T-helper 22 cell (primary cell): ENCODE measurements at places on chromosomes 2 and 18.

- DNase-seq = no peak
These were observed 55.4 kb downstream of the MALT1 start for GRCh38 chr18:58726671-58727070.

DNA sequence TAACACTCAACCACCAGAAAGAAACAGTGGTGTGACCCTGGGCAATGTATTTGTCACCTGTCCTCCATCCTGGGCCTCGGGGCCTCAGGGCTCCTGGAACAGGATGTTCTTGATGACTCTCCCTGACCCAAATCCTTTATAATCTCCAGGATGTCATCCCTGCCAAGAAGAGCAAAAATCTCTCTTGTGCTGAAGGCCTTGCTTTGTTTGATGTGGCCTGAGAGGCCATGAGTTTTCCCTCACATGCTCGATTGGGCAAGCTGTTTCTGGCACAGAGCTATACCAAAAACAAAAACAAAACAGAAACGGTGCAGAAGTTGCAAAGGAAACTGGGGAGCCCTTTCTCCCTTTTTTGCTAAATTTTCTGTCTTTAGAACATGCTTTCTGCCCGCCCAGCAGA lies 35.7 kb upstream of the ST3GAL5 start:
- DNase-seq = no peak

- DNase-seq = no peak
These were observed 155.1 kb upstream of the FSHR start for GRCh38 chr2:49309461-49309860.

- no peak for DNase-seq
These were observed 16.0 kb upstream of the TSPYL6 start for GRCh38 chr2:54271843-54272627.

- DNase-seq = no peak
These were observed 7.6 kb upstream of the CHRNA1 start for GRCh38 chr2:174771631-174772471.

- DNase-seq = no peak
These were observed 38.6 kb downstream of the CABLES1 start for GRCh38 chr18:23173912-23174311.

GRCh38 chr18:56815926-56816325 lies 164.8 kb downstream of the WDR7 start:
- DNase-seq = no peak

DNA sequence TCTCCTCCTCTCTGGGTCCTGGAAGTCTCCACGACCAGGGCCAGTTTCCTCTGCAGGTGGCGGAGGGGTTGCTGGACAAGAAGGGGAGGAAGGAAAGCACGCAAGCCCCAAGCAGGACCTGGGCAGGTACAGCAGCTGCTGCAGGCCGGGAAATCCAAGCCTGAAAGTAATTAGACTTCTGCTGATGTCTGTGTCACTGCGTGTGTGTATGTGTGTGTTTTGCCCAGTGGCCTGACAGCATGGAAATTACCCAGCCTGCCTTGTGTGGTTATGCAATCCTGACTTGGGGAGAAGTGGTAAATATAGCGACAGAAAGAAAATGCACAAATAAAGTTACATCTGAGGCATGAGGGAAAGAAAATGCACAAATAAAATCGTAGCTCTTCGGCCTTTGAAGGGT lies 121.8 kb upstream of the ZBTB14 start:
- no peak for DNase-seq

GRCh38 chr2:33475224-33476130 lies 972 bp upstream of the RASGRP3 start:
- peak; percentile 61 for DNase-seq

DNA sequence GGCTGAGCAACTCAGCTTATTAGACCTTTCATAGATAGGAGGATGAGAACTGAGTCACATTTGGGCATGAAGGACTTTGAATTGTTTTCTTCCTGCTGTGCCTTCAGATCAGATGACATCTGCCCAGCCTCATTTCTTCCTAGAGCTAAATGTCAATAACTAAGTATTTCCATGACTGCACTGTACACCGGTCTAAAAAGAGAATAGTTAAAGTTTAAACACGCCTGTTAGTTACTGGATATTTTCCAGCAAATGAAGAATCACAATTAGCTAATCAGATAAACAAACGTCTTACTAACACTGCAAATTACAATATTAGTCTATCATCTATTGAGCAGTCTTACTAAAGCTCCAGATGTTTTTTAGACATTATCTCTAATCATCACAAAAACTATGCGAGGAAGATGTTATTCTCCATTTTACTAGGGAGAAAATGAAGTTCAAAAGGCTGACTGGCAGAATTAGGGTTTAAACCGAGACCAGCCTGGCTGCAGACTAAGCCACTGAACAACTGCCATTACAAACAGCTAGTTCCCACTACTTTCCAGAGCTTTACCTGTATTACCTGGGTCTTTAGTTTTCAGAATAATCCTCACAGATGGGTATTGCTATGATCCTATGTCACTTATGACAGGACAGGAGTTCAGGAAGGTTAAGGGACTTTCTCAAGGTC lies 69.4 kb upstream of the ZNF397 start:
- no peak for DNase-seq

DNA sequence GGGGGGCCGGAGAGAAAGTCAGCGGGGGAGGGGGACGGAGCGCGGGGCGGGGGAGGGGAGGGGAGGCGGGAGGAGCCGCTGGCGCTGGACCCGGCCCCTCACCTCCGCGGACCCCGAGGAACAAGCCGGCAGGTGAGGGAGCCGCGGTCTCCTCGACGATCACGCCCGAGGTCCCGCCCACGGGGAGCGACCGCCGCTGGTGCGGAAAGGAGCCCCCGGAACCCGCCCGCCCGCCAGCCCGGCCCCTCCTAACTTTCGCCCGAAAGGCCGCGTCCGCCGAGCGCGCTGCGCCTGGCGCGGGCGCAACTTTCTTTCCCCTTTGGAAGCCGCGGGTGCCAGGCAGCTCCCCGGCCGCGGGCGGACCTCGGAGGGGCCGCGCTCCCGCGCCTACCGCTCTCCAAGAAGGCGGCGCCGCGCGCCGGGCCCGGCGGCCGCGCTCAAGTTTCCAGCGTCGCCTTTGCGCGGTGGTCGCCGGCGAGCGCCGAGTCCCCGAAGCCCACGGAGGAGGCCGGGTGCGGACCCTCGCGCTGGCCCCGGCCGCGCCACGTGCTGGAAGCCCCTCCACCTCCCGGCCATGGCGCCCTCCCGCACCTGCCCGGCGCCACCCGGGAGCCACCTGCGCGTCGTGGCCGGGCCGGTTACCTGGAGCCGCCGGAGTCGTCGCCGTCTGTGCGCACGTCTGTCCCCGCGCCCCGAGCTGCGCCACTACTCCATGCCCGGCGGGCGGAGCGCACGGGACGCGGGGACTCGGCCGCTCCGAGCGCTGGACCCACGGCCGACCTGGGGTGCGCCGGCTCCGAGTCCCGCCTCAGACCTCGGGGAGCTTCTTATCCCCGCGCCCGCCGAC lies at the start of gene ALKAL2:
Gene ALKAL2 (minus strand): TSS at position 181 of the 847 bp plus-strand sequence. CDS start 256 bp downstream, outside the sequence.
- DNase-seq = no peak

DNA sequence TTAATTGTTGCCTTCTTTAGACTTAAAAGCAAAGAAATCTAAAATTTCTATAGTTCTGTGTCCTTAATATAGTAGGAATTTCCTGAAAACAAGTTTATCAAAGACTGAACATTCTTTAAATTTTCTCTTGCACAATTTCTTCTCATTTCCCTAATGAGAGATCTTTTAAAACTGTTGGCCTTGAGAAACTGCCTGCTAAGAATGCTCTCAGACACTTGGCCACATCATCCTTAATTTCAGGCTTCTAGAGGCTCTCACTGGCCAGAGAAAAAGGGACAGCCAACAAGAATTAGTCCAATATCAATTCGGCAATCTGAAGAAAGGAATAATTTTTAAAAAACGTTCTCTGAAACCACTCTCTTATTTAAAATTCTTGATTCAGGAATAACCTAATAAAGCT lies 167.0 kb upstream of the CREB1 start:
- DNase-seq = no peak

GRCh38 chr2:29014811-29015421 lies 33.8 kb downstream of the TOGARAM2 start:
- DNase-seq = peak; percentile 66

- no peak for DNase-seq
These were observed 73.6 kb downstream of the GTF3C3 start for GRCh38 chr2:196725882-196726281.

DNA sequence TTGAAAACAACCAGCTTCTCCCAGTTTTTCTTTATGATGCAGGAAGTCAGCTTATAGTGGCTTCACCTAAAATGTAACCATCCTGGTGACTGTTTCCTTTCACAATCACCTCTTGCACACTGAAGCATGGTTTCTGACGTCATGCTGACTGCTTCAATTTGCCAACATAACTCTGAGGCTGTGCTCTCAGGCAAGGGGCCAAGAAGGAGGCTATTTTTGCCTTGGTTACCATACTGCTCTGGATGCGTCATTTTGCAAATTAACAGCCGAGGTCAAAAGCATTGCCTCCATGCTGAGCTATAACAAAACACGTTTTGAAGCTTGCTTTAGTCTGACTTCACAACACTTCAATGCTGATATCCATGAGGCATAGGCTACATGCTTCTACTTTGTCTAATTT lies 397.8 kb downstream of the METTL4 start:
- DNase-seq = no peak

DNA sequence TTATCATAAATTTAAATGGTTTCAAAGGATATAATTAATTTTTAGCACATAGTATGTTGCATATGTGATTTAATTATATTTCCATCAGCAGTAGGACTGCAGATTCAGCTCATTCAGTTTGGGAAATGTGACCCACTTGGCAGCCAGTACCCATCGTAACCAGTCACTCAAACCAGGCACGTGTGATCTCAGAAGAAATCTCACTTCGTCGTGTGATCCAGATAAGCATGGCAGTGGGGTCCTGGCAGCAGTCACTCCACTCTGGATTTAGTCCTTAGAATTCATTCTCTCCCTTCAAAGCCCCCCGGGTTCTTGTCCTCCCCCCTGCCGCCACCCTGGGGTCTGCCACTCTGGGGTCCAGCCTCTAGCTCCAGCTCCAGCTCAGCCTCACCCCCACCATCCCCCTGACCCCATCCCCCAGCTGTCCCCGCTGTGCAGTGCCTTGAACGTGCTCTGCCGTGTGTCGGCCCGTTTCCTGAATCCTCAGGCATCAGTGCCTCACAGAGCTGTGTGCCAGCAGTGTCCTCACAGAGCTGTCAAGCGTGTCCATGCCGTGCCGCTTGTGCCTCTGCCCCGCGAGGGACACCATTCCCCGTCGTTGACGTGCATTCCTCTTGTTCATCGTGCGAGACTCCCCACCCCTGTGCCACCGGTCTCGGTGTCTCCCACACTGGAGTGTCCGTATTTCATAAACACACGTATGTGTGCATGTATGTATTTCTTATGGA lies 34.8 kb downstream of the TRAPPC12 start:
- DNase-seq = no peak

DNA sequence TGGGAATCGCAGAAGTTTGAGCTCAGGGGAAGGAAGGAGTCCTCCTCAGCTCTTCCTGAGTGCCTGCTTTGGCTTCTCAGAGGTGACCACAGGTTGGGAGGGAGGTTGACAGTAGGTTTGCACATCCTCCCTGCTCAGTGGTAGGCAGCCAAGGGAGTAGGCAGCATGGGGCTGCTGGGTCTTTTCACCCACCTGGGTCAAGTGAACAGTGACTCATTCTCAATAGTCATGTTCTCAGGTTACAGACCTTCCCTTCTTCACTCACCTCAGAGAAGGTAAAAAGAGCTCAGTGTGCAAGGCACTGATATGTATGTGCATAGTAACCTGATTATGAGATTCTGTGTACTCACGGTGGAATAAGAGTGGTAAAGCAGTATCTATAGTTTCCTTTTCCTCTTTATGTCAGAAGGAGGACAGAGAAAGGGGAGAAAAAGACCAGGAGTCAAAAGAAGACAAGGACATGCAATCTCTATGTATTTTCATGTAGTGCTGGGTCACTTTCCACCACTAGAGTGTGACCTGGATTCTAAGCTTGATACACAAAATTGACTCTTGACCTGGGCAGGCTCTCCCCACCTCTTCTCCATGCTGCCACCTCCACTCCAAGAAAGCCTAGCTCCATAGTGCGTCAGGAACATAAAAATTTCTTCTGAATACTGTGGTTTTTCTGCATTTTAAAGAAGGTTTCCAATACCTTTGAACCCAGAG lies 36.5 kb upstream of the ASNSD1 start:
- no peak for DNase-seq

- DNase-seq = peak; percentile 46
These were observed 55.4 kb downstream of the CDC42EP3 start for GRCh38 chr2:37615804-37616676.

DNA sequence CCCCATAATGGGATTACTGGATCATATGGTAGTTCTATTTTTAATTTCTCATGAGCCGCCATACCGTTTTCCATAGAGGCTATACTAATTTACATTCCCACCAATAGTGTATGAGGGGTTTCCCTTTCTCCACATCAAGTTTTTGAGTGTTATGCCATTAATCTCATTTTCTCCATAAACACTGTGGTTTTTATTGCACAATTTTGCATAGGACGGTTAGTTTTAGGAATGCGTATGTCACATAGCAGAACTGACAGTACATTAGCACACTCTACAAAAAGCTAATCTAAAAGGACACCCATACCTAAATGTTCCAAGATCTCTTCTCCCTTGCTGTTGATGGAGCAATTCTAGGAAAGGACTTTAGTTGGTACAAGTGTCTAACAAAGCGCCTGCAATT lies 32.5 kb downstream of the DARS1 start:
- DNase-seq = no peak

DNA sequence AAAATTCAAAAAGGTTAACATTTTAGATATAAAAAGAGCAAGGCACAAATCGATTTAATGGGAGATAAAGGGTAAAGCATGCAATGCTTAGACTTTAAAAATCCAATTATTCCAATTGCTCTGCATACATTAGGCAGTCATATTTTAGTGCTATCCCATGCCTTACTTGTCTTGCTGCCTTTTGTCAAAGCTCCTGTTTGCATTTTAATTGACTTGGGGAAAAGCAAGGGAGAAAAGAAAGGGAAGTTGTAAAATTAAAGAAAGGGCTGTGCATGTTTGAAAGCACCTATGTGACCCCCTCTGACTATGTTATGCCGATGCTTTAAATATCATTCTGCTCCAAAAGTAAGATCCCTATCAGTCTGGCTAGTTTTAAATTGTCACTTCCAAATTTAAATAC lies 193.7 kb upstream of the VWC2L start:
- no peak for DNase-seq

DNA sequence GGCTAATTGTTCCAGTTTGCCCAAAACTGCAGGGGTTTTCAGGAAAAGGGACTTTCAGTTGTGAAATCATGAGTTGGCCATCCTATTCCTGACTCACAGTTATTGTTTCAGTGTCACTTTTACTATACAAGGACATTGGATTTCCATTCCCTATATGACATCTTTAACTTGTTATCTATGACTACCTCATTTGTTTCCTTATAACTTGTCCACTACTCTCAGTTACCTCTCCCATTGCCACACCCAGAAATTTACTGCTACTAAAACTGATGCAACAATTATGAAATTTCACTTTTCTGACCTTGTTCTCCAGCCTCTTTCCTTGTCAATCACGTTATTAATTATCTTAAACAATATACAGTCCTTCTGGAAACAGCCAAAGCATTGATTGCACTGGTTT lies 116.5 kb upstream of the ZNF804A start:
- DNase-seq = no peak

- no peak for DNase-seq
These were observed 87.6 kb downstream of the MAIP1 start for GRCh38 chr2:200042944-200043343.

GRCh38 chr18:3297025-3297984 lies 35.4 kb downstream of the MYL12B start:
- peak; percentile 83 for DNase-seq
